ENCODE measurements at places on chromosomes 3 and 15. TPM values are rescaled to one million over a fixed set of nuclear protein-coding genes. Genes with fewer than 3 reads are reported as not detected.

The ARL14 gene
- total RNA-seq = not detected

The PLSCR5 gene
- total RNA-seq = not detected

The NLGN1 gene
- 3.1 TPM for total RNA-seq

The UACA gene
- total RNA-seq = 43.2 TPM

The MOBP gene
- 0.16 TPM for total RNA-seq

The HLTF gene
- 32.9 TPM for total RNA-seq

The GRM7 gene
- 0.50 TPM for total RNA-seq

The GPR15 gene
- total RNA-seq = 0.58 TPM

The ERICH6 gene
- not detected for total RNA-seq

DNA sequence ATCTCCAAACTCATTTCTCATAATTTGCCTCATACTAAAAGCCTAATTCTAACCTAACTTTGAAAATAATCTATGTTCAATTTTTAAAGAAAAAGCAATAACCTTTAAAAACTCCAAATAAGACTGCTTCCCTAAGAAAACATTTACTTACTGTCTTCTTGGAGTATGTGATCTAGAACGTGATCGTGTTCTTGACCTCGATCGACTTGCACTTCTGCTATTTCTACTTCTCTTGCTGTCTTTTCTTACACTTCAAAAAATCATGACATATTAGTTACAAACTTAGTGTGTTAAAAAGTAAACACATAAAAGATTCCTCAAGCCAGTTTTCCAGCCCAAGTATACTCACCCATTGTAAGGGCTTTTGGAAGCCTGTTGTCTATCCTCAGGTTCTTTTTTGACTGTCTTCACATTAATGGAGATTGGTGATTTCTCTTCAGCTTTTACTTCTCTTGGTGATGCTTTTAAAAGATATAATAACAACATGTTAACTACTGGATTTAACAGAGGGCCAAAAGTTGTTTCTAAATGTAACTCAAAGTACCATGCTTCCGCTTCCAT lies 10.7 kb downstream of the CCNL1 start:
- H3K27ac ChIP-seq = no peak overlapping the region
- H3K4me1 ChIP-seq = no peaks in the 10 kb centered on the region
- DNase-seq = no peak
- no peaks in the 10 kb centered on the region for H3K27me3 ChIP-seq
- H3K4me3 ChIP-seq = no peak overlapping the region
- H3K36me3 ChIP-seq = peaks cover 100% of the 10 kb centered on the region

DNA sequence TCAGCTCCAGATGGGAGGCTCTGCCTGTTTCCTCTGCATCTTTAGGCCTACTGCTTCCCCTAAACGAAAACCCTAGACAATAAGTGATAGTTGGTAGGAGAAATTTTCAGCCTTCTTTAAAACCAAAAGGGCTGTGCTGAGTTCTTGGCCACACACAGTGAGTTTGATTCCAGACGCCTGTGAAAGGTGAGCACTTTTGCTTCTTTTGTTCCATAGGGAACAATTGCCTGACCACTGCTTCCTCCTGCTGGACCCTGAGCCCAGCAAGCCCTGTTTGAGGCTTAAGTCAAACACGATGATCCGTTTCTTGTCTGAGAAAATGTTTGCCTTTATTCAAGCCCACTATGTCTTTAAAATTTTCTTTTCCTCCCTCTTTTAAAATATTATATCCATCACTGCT lies 493.9 kb downstream of the ZIC1 start:
- no peak overlapping the region for H3K4me3 ChIP-seq
- no peaks in the 10 kb centered on the region for H3K27me3 ChIP-seq
- H3K36me3 ChIP-seq = no peaks in the 10 kb centered on the region
- H3K4me1 ChIP-seq = no peaks in the 10 kb centered on the region

- no peak overlapping the region for H3K27ac ChIP-seq
These were observed 18.3 kb downstream of the MYL3 start for GRCh38 chr3:46844881-46845312.

- no peak overlapping the region for H3K4me3 ChIP-seq
- DNase-seq = no peak
- H3K4me1 ChIP-seq = no peaks in the 10 kb centered on the region
- H3K27me3 ChIP-seq = no peaks in the 10 kb centered on the region
These were observed 1417.0 kb downstream of the ZPLD1 start for GRCh38 chr3:103851793-103852192.

GRCh38 chr3:131847966-131848510 lies 186.8 kb downstream of the CPNE4 start:
- H3K27ac ChIP-seq = no peak overlapping the region
- no peaks in the 10 kb centered on the region for H3K27me3 ChIP-seq
- no peak for DNase-seq

DNA sequence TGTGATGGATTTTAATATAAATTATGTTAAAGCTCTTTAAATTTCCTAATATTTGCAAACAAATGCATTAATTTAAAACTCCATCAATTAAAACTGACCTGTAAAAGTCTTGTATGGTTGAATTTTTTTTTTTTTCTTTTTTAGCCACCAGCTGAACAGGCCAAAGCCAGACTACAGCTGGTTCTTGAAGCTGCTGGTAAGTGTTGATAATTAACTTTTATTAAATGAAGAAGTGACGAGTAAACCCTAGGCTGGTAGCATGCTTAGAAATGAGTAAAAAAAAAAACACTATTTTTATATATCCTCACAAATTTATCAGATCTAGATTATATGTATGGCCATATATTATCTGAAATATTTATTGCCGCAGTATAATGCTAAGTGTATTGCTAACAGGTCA lies 216.3 kb upstream of the MLF1 start:
- H3K4me1 ChIP-seq = no peaks in the 10 kb centered on the region
- no peaks in the 10 kb centered on the region for H3K27me3 ChIP-seq
- no peaks in the 10 kb centered on the region for H3K36me3 ChIP-seq
- no peak overlapping the region for H3K27ac ChIP-seq
- DNase-seq = no peak

DNA sequence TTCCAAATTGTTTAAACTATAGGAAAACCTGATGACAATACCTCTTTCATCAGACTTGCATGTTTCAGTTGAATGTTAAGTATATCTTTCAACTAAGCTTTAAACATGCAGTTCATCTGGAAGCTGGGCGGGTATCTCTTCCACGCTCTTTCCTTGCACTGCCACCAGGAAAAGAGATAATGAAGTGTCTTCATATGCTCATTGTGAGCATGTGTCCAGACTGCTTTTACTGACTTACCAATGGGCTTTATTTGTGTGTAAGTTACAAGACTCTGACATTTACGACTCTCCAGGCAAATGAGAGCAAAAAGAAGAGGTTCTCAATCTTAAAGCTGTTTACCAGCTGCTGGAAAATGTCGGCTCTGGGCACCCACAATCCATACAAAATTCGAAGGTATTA lies 52.8 kb downstream of the TMEM212 start:
- no peaks in the 10 kb centered on the region for H3K4me1 ChIP-seq
- no peak for DNase-seq
- no peaks in the 10 kb centered on the region for H3K36me3 ChIP-seq
- H3K27me3 ChIP-seq = no peaks in the 10 kb centered on the region
- H3K27ac ChIP-seq = no peak overlapping the region
- no peak overlapping the region for H3K4me3 ChIP-seq

- no peak for DNase-seq
- H3K4me3 ChIP-seq = no peak overlapping the region
- no peaks in the 10 kb centered on the region for H3K4me1 ChIP-seq
- no peaks in the 10 kb centered on the region for H3K27me3 ChIP-seq
- H3K36me3 ChIP-seq = no peaks in the 10 kb centered on the region
- H3K27ac ChIP-seq = no peak overlapping the region
These were observed 16.9 kb upstream of the AGBL1 start for GRCh38 chr15:86062646-86063243.

DNA sequence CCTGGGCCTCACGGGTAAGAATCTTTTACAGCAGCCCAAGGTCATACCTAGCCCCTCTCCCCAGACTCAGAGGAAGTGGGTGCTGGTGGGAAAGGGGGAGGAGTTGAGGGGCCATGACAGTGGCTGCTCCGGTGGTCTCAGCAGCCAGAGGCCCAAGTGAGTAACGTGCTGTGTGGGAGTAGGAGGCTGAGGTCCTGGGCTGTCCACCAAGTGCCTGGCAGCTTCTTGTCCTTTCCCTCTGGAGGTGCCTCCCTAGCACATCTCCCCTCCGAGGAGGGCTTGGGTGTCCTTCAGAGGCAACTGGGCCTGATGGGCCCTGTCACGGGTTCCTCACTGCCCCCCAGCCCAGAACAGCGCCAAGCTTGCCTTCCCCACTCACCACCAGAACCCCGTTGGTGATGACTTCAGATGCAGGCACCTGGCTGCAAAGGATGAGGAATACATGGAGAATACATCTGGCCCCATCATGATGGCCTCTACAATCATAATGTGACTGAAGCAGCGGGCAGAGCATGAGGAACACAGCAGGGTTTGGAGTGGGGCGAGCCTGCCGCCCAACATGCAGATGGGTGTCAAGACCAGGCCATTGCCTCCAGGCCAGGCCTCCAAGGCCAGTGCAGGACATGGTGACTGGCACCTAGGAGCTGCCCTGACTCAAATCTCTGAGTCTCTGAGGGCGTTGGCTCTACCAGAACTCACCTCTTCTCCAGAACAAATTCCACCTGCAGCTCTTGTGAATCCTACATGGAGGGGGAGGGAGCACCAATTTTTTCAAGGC lies 3.3 kb downstream of the PLA2G4F start:
- H3K4me3 ChIP-seq = no peak overlapping the region
- peak overlapping the region; percentile 5 for H3K27ac ChIP-seq
- peaks cover 7% of the 10 kb centered on the region for H3K4me1 ChIP-seq
- H3K27me3 ChIP-seq = no peaks in the 10 kb centered on the region

GRCh38 chr3:176293276-176293675 lies 904.0 kb downstream of the TBL1XR1 start:
- no peak for DNase-seq
- H3K27me3 ChIP-seq = no peaks in the 10 kb centered on the region
- no peaks in the 10 kb centered on the region for H3K4me1 ChIP-seq
- H3K4me3 ChIP-seq = no peak overlapping the region

DNA sequence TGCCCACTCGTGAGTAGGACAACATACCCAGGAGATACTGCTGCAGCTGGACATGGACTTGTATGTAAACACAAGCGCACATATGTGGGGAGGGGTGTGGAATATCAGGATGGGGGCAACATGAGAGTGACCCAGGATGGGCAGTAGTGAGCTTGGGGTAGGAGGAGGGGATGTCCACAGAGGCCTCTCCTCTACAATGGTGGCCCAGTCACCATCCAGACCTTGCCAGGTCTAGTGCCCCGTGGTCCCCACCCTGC lies 266 bp upstream of the ZBTB47 start:
- peak overlapping the region; percentile 76 for H3K4me3 ChIP-seq
- H3K27me3 ChIP-seq = no peaks in the 10 kb centered on the region
- H3K4me1 ChIP-seq = peaks cover 27% of the 10 kb centered on the region
- H3K36me3 ChIP-seq = no peaks in the 10 kb centered on the region
- peak overlapping the region; percentile 88 for H3K27ac ChIP-seq
- DNase-seq = no peak

GRCh38 chr3:50459785-50460184 lies 43.6 kb downstream of the CACNA2D2 start:
- H3K27me3 ChIP-seq = no peaks in the 10 kb centered on the region
- no peak for DNase-seq
- H3K4me3 ChIP-seq = no peak overlapping the region
- H3K36me3 ChIP-seq = no peaks in the 10 kb centered on the region
- no peaks in the 10 kb centered on the region for H3K4me1 ChIP-seq

GRCh38 chr15:40906091-40906990 lies 12.1 kb downstream of the VPS18 start:
- H3K36me3 ChIP-seq = peaks cover 24% of the 10 kb centered on the region
- DNase-seq = peak; percentile 89
- H3K4me1 ChIP-seq = peaks cover 33% of the 10 kb centered on the region

DNA sequence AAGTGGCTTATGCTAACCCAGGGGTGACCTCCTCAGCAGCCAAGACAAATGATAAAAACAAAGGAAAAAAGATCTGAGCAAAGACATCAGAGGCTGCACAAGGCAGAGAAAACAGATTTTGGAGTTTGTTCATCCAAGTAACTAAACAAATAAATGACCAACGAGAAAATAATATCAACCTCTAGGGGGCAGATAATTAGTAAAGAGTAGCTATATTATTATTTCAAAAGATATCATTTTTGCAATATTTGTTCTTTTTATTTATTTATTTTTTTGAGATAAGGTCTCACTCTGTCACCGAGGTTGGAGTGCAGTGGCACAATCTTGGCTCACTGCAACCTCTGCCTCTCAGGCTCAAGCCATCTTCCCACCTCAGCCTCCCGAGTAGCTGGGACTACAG lies 101.8 kb downstream of the PCCB start:
- no peaks in the 10 kb centered on the region for H3K36me3 ChIP-seq
- DNase-seq = no peak
- no peaks in the 10 kb centered on the region for H3K27me3 ChIP-seq

GRCh38 chr3:50370594-50370993 lies 11.3 kb upstream of the TMEM115 start:
- no peak overlapping the region for H3K27ac ChIP-seq
- H3K27me3 ChIP-seq = no peaks in the 10 kb centered on the region
- no peak overlapping the region for H3K4me3 ChIP-seq
- no peak for DNase-seq
- no peaks in the 10 kb centered on the region for H3K4me1 ChIP-seq
- no peaks in the 10 kb centered on the region for H3K36me3 ChIP-seq

DNA sequence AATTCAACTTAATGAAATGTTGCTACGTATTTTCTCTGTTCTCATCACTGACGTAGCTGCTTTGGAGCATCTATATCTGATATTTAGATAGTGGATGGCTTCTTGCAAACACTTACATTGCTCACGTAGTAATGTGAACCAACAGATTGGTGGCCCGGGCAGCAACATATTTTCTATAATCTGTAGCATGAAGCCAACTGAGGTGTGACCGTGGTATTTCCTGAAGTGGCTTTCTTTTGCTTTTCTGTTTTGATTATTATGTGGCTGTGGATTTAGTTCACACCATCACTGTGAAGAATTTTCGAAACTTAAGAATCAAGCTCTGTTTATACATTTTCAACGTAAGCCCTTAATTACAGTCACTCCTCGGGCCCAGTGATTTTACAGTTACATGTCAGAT lies 288.5 kb downstream of the LPP start:
- H3K27ac ChIP-seq = no peak overlapping the region
- H3K27me3 ChIP-seq = no peaks in the 10 kb centered on the region
- H3K4me1 ChIP-seq = peaks cover 28% of the 10 kb centered on the region
- H3K4me3 ChIP-seq = no peak overlapping the region

GRCh38 chr3:192170031-192170430 lies 557.3 kb downstream of the FGF12 start:
- no peak overlapping the region for H3K27ac ChIP-seq
- no peaks in the 10 kb centered on the region for H3K4me1 ChIP-seq
- H3K36me3 ChIP-seq = no peaks in the 10 kb centered on the region
- H3K4me3 ChIP-seq = no peak overlapping the region

- H3K4me3 ChIP-seq = no peak overlapping the region
- no peaks in the 10 kb centered on the region for H3K4me1 ChIP-seq
- no peak for DNase-seq
- H3K36me3 ChIP-seq = no peaks in the 10 kb centered on the region
- H3K27ac ChIP-seq = no peak overlapping the region
These were observed 122.8 kb upstream of the CGNL1 start for GRCh38 chr15:57253500-57253899.

GRCh38 chr3:155497930-155498647 lies 204.6 kb upstream of the STRIT1 start:
- DNase-seq = no peak
- no peak overlapping the region for H3K4me3 ChIP-seq
- H3K27me3 ChIP-seq = no peaks in the 10 kb centered on the region
- no peaks in the 10 kb centered on the region for H3K36me3 ChIP-seq
- no peak overlapping the region for H3K27ac ChIP-seq

All from left lung (tissue), 14 donors.